ENCODE measurements at places on chromosomes 3 and 15.

- DNase-seq = no peak
These were observed 41.7 kb downstream of the TCF12 start for GRCh38 chr15:56960116-56960515.

- DNase-seq = no peak
These were observed 7.4 kb upstream of the TGM5 start for GRCh38 chr15:43274136-43274535.

GRCh38 chr3:139325551-139325950 is 18.3 kb upstream of the MRPS22 start:
- DNase-seq = no peak

- DNase-seq = no peak
These were observed 212.6 kb upstream of the PLSCR5 start for GRCh38 chr3:146817704-146818103.

Data from activated T-cell treated with anti-CD3 and anti-CD28 coated beads for 4 hours (primary cell).